ENCODE measurements at places on chromosomes 13 and 19.

GRCh38 chr19:6272411-6272791 lies 7.4 kb downstream of the MLLT1 start:
- ATAC-seq = no peak

GRCh38 chr13:26952551-26953143 lies 192.1 kb upstream of the GPR12 start:
- ATAC-seq = no peak

DNA sequence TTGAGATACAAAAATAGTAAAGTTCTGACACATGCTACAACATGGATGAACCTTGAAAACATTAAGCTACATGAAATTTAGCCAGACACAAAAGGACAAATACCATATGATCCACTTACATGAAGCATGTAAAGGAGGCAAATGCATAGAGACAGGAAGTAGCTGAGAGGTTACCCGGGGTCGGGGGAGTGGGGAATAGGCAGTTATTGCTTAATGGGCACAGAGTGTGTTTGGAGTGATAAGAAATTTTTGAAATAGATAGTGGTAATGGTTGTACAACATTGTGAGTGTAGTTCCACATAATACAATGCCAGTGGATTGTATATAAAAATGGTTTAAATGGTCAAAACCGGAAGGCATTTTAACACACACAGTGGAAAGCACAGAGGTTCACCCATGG lies 4.3 kb downstream of the N4BP2L1 start:
- ATAC-seq = no peak

DNA sequence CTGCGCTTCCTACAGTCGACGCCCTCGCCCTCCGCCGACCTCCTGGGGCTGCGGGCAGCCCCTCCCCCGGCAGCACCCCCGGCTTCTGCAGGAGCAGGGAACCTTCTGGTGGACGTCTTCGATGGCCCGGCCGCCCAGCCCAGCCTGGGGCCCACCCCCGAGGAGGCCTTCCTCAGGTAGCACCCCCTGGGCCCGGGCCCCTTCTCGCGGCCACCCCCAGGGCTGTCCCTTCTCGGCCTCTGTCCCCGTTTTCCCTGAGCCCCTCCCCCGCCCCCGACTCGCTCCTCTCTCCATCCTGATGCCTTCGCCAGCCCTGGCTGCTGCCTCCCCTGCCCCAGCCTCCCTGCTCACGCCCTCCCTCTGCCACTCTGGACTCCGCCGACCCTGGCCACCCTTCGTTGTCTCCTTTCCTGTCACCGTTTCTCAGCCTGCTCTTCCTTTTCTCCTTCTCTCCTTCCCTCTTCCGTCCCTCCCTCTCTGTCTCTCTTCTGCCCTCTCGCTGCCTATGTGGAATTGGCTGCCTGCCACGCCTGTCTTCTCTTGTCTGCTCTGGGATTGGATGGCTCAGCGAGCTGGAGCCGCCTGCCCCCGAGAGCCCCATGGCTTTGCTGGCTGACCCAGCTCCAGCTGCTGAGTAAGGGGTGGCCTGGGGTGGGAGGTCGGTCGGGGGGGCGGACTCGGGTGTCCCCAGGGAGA lies 11.0 kb downstream of the FUZ start:
- no peak for ATAC-seq

DNA sequence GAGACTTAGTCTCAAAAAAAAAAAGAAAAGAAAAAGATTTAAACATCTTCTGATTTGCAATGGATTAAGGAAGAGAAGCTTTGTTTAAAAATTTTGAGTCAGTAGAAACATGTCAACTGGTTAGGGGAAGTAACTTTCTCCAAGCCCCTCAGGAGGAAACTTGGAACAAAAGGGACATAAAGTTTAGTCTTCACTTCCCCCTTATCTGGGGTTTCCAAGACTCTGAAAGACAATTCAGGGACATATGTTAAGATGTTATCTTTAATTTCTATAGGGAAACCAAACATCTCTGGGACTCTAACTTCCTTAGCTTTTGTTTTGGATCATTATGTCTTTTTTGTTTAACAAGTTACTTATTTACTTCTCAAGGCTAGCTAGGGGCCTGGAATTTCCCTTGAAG lies 20.1 kb upstream of the MRI1 start:
- ATAC-seq = no peak

GRCh38 chr19:12996406-12997094 lies 1.3 kb downstream of the NFIX start:
- peak; percentile 22 for ATAC-seq

DNA sequence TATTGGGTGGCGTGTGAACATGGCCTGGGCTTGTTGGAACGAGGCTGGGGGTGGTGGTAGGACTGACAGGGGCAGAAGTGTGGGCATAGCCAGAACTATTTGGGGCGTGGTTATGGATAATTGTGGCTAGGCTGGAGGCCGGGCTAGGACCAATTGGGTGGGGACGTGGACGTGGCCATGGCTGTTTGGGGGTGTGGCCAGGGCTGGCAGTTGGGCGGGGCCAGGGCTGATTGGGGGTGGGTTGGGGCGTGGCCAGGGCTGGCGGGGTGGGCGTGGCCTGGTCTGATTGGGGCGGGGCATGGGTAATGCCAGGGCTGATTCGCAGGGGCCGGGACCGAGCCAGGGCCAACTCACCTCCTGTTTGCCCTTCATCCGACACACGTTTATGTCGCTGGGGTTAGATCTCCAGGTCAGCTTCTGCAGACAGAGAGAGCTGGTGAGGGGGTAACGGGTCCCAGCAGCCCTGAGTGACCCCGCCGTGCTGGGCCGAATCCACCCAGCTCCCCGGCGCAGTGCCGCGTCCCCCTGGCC lies 2.8 kb downstream of the SEMA6B start:
- peak; percentile 69 for ATAC-seq

DNA sequence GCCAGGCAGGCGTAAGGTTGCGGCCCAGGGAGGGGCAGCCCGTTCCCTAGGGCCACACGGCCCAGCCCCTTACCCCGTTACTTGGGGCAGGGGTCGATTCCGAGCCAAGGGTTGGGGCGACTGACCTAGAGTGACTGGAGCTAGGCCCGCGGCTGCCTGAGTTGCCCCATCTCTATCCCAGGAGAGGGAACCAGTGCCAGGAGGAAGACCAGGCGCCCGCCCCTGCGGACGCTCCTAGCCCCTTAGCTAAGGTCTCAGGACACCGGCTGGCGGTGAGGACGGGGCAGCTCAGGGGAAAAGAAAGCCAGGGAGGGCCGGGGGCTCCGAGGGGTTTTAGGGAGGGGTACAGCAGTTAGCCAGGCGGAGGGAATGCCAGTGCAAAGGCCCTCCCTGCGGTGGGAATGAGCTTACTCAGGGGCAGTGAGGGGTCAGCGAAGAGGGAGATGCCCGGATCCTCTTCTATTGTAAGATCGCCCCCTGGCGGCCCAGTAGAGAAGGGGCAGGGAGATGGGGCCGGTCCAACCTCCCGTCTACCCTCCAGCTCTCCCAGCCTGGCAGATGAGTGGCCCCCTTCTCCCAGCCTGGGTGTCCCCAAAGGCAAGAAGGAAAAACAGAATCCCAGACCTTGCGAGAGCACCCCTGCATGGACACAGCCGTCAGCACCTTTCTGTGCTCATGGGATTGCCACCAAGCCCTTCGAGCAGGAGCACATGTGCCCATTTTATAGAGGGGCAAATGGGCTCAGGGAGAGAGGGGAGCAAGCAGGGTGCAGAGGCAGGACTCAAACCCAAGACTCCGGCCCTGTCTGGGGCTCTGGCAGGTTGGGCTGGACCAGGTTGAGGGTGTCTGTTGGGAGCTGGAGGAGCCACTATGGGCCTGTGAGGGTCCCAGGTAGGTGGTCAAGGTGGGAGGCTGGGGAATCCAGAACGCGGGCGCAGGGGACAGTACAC lies 16.3 kb downstream of the CILP2 start:
- peak; percentile 48 for ATAC-seq

All from esophagus mucosa (tissue), 1 donor.